NCI-H187 treated with DMSO at 0.1 percent for 48 hours (cell line): ENCODE measurements at places on chromosomes 5 and 9.
A peak's percentile ranks its signal among the peaks of the same experiment; 100 is the strongest.

GRCh38 chr5:87499478-87500410, 87.0 kb upstream of the CCNH start:
- DNase-seq = no peak

GRCh38 chr9:116632990-116633838, 53.9 kb upstream of the TRIM32 start:
- no peak for DNase-seq

DNA sequence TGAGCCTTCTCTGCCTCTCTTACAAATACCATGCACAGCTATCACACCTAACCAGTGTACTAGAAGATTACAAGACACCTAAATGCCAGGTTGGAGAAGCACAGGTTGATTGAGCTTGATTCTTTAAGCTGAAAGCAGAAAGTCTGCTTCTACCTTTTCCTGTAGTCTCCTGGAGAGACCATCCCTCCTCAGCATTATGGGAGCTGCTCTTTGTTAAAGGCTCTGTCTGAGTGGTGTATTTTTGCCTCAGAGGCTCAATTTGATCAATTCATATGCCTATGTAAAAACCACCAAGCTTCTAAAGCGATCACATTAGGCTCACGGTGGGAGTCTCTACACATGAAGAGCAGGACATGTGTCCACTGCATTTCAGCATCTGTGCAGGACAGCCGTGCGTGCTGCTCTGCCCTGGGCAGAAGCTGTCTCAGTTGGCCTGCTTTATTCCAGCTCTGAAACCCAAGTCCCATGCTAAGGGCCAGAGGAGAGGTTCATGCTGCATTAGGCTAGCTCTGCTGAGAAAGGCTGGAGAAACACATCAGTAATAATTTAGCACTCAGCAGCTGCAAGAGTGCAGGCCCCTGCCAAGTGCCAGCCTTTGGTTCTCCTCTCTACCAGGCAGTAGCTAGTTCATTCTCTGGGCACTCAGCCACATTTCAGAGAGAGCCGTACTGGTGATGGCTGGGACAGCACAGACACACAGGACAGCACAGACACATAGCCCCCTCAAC, 41.7 kb downstream of the TMEM167A start:
- DNase-seq = peak; percentile 22

DNA sequence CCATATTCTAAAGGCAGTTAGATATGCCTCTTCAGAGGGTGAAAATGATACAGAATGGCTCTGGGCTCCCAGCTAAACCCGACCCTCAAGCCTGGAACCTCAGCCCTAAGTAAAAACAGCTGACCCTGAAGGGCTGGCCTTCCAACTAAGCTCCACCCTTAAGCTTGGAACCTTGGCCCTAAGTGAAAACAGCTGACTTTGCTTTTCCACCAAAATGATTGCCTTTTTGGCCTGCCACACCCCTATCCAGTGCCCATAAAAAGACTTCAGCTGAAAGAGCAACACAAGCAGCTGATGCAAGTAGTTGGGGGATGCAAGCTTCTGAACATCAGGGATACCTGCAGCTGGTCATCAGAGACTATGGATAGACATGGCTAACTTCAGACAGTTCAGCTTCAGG, 647.4 kb upstream of the SGCD start:
- no peak for DNase-seq

- DNase-seq = no peak
Observed at GRCh38 chr5:4411664-4412063, 728.5 kb upstream of the ADAMTS16 start.

- DNase-seq = no peak
Observed at GRCh38 chr9:134770972-134771971, 109.3 kb upstream of the FCN2 start.

- no peak for DNase-seq
Observed at GRCh38 chr5:176184608-176185132, 53.6 kb upstream of the SIMC1 start.

- no peak for DNase-seq
Observed at GRCh38 chr5:58628626-58629025, 45.8 kb downstream of the RAB3C start.

DNA sequence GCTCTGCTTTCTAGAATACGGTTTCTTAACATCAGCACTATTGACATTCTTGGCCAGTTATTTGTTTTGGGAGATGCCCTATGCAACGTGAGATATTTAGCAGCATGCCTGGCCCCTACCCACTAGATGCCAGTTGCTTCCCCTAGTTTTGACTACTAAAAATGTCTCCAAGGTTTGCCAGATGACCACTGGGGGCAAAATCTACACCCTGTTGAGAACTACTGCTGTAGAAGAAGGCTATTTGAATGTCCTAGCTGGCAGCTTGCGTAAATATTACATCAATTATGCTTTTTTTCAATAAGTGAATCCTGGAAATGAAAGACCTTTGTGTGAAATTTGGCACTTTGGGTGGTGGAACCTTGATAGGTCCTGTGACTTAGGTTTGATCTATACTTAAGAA, 5.0 kb downstream of the NCBP1 start:
- DNase-seq = no peak

GRCh38 chr9:36101916-36102741, 34.4 kb upstream of the GLIPR2 start:
- no peak for DNase-seq

DNA sequence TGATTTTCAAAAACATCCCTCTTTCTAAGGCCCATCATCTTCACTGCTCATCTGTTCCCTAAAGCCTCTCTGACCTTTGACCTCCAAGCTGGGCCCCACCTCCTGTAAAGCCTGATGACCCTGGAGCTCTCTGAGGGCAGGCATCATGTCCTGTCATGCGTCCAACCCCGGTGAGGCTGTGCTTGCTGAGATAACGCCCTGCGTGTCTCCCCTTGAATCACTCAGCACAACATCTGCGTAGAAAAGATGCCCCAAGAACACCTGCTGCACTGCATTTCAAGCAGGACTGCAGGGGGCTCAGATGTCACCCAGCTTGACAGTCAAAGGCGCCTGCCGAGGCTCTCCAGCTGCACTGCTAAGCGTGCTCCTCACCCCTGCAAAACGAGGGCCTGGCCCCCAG, 78.0 kb downstream of the OTULIN start:
- DNase-seq = peak; percentile 69

DNA sequence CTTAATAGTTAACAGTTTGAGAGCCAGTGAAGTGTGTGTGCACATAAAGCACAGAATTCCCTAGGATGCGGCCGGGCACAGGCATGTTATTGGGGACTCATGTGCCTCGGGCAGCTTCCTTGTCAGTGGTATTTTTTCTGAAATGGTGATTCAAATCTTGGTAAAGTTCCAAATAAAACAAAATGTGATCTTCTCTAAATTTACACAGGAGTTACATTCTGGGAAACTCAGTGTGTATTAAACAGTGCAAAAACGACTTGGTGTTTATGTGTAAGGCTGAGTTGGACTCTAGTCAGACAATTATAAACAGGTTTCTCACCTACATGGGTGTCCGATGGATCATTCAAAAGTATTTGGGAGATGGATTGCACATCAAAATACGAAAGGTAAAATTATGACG, 48.9 kb downstream of the BOD1 start:
- no peak for DNase-seq

DNA sequence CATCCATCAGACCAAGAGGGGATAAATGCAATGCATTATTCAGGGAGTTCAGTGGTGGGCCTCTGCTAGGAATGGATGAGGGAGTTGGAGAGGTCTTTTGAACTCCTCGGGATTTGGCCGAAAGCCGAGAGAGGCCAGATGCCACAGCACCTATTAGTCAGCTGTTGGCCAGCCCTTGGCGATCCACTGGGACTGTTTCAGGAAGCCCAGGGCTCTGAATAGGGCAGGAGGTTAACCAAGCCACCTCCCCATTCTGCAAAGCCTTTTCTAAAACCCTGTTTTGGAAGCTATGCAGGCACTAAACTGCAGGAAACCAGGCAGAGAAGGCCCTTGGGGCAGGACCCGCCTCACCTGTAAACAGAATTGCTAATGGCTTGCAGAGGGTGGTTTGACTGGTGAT, 37.8 kb downstream of the ASTN2 start:
- no peak for DNase-seq

DNA sequence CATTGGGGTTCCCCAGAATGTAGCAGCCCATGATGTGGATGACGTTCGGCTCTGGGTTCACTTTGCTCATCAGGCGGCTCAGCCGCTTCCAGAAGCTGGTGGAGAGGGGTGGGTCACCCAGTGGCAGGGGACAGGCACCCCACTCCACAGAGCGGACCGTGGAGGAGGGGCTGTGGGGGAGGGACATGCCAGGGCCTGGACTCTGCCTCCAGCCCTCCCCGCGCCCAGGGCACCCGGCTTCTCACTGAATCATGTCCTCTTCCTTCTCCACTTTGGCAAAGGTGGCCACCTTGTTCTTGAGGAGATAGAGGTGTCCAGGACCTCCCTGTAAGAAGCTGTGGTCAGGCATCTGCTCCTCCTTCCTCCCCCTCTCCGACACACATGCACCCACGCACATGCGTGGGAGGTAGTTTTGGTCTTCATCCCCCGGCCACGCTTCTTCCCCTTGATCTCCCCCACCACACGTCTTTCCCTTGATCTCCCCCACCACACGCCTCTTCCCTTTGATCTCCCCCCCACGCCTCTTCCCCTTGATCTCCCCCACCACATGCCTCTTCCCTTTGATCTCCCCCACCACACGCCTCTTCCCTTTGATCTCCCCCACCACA, 8.9 kb upstream of the ENTPD8 start:
- no peak for DNase-seq

DNA sequence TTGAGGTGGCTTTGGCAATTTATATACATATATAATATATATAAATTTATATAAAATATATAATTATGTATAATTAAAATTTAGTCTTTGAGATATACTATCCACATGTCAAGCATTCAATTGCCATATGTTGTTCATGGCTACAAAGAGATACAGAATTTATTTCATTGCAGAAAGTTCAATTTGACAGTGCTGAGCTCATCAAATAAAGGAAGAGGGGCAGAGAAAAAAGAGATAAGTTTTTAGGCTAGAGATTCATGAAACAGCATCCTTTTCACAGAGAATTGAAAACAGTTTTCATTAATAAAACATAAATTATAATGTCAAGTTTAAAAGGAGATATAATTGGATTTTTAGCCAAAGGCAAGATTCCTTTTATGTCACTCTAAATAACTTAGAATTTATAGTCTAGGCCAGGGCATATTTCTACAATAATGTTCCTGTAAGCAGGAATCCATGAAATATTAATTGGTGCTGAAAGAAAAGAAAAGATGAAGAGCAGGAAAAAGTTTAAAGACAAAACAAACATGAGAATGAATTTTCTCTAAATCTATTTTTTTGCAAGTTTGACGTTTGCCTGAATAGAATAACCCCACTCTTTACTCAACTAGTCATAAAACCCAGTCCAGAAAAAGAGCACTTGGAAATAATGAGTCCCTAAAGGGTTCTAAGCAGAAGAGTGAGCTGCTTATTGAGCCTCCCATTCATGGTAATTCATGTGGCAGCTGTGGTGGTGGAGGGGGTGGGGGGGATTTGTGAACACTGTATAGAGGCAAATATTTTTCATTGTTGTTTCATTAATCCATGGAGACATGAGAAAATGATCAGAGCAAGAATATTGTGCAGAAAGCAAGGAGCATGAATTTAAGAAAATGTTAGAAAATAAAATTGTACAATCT, 1279.5 kb downstream of the CDH12 start:
- no peak for DNase-seq

- no peak for DNase-seq
Observed at GRCh38 chr5:4124221-4124970, 528.8 kb downstream of the IRX1 start.

GRCh38 chr5:73799401-73799972, 173.5 kb downstream of the ARHGEF28 start:
- DNase-seq = no peak

DNA sequence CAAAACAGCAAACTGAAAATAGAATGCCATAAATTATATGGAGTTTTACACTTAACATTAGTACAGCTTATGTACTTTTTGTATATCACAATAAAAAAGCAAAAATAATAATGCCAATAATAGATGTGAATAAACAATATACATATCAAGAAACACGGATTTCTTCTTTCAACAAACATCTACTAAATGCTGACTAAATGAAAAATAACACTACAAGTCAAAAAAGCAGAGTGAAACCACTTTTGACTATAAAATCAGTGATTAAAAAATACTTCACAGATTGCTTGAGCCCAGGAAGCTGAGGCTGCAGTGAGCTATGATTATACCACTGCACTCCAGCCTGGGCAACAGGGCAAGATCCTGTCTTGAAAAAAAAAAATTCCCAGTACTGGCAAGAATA, 32.2 kb downstream of the FANCC start:
- no peak for DNase-seq

- DNase-seq = no peak
Observed at GRCh38 chr9:101485924-101486692, 47.5 kb upstream of the RNF20 start.

- no peak for DNase-seq
Observed at GRCh38 chr5:167248257-167248656, 1043.2 kb upstream of the WWC1 start.

DNA sequence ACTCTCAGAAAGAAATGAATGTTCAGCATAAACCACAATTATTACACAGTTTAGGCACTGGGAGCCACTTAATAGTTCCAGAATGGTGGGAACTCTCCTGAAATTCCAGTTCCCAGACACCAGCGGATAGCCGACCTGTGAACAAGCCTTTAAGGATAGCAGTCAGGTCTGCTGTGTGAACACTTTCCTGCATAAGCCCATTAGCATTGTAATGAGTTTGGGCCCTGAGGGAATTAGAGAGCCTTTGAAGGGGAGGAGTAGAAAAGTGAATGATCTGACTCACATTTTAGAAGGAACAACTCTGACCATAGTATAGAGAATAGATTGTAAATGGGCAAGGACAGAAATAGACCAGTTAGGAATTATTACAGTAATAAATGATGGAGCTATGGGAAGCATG, 189.1 kb downstream of the ADGRV1 start:
- no peak for DNase-seq

DNA sequence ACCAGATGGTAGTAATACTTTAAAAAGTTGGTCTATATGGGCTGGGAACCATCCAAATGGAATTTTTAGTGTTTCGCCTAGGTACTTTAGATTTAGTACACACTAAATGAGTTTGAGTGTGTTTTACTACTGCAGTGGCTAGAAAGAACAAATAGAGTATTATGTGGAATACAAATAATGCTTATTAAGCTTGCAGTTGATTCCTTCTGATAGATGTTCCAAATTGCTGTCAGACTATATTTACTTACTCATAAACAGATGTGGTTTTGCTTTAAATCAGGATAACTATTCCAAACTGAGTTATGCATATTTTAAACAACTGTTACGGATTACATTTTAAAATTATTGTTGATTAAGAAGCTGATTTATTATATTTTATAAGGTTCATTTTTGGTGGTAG, 103.3 kb downstream of the ZSWIM6 start:
- no peak for DNase-seq

DNA sequence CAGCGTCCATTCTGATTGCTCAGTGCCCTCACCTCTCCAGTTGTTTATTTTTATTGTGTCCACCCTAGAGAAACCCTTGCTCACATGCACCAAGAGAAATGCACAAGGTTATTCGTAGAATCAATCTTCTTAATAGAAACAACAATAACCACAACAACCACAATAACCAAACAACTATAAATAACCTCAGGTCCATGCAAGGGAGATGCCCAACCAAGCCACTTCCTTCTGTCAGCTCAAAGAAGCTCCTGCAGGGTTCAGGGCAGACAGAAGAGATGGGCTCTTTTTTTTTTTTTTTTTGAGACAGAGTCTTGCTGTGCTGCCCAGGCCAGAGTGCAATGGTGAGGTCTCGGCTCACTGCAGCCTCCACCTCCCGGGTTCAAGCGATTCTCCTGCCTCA, 14.9 kb upstream of the TCOF1 start:
- DNase-seq = no peak

- DNase-seq = no peak
Observed at GRCh38 chr5:15425766-15426165, 74.2 kb upstream of the FBXL7 start.
